ENCODE measurements at places on chromosomes 2 and 18.
A peak's percentile ranks its signal among the peaks of the same experiment; 100 is the strongest.

DNA sequence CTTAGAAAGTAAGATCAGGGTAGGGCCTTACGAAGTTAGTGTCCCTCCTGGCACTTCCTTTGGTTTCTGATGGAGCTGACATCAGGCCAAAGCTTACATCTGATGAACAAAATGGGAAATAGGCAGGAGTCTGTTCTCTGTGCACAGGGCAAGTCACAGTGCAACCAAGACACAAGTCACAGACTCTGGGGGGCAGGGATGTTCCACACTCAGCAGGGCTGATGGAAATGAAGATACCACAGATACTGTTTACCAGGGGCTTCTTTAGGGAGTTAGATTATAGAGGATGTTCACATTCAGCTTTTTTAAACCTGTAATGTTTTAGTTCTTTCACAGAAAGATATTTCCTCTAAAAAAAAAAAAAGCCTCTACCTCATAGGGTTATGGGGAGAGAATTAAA lies 106.2 kb upstream of the EPC2 start:
- DNase-seq = no peak

DNA sequence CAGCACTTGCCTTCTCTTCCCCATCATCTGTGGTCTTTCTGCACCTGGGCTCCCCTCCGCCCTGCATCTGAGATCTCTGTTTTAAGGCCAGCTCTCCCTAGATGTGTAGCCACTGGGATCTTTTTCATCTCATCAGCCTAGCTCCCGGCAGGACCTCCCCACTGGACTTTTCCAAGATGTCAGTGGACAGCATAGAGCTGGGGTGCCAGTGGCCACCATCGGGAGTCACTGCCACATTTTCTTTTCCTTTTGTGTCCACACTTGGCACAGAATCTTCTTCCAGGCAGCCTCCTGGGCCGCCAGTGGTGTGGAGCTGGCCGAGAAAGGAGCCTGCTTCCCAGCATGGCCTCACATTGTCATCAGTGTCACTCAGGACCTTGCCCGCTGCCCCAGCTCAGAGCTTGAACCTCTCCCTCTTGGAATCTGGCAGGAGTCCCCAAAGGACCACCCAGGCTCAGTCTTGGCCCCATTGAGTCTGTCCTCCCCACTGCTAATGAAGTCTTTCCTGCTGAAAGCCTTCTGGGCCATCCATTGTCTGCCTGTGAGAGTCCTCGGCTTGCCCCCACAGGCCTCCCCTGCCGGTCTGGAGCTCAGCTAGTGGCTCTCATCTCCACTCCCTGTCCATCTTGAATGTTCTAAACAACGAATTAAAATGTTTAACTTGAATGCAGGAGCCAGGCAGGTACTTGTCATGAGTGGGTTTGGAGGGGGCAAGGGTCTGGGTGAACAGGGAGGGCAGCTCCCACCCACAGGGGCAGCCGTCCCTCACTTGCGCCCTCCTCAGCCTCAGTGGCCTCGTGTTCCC lies 324.4 kb downstream of the GBX2 start:
- no peak for DNase-seq

DNA sequence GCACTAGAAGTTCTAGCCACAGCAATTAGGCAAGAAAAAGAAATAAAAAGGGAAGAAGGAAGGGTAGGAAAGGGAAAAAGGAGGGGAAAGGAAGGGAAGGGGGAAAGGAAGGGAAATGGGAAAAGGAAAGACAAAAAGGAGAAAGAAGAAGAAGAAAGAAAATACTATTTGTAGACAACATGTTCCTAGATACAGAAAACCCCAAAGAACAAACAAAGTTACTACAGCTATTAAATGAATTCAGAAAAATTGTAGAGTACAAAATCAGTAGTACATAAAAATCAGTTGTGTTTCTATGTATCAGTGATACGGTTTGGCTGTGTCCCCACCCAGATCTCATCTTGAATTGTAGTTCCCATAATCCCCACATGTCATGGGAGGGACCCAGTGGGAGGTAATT lies 52.3 kb downstream of the RPE start:
- DNase-seq = no peak

DNA sequence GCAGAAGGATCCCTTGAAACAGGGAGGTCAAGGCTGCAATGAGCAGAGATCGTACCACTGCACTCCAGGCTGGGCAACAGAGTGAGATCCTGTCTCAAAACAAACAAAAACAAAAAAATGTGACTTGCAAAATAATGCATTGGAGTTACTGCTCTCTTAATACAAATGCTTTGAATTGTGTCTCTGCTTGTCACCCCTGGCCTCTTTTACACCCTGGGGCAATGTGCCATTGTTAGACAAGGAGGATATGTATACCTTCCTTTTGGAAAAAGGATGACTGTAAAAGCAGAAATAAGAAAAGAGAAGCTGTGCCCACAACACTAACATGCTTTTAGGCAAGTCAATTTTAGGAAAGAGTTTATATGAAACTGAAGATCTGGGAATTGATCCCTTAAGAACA lies 20.8 kb upstream of the C2orf74 start:
- no peak for DNase-seq

- no peak for DNase-seq
Measured at GRCh38 chr2:145199827-145200706, 680.1 kb upstream of the ZEB2 start.

GRCh38 chr2:127619877-127620705 lies 25.9 kb upstream of the GPR17 start:
- DNase-seq = no peak

DNA sequence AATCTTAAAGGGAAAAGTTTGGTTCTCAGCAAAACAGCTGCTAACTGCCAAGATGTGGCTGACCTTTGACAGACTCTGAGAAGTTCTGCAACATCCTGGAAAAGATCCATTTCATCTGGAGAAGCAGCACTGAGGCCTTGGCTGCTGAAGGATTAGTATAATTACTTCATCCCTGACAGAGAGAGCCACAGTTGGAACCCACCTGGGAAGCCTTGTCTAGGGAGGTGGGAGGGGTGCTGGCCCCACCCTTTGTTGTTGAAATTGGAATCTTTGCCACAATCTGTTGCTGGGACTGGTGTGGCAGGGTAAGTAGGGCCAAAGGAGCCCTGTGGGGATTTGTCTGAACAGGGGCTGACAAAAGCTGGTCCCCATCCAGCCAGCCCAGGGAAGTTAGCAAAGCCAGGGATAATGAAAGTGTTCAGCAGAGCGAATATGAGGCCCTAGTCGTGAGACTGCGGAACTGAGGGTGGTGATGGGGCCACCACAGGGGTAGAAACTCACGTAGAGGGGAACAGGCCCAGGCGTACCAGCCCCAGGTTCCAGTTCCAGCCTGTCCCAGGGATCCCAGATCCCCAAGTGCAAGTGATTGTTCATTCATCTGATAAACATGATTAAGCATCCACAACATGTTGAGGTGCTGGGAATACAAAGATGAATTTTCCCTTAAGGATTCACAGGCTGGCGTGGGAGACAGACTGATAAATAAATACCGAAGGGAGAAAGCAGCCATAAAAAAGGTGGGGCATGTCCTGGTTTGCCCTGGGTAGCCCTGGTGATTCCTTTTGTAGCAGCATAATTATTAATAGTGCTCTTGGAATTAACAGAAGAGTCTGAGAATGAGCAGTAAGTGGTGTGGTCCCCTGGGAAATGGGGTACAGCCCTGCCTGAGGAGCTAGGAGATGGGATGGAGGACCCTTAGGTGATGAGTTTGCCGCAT lies 60.0 kb downstream of the MYO1B start:
- no peak for DNase-seq

- DNase-seq = no peak
Measured at GRCh38 chr2:210072922-210073509, 70.6 kb downstream of the RPE start.

GRCh38 chr2:95052804-95053479 lies 27.4 kb downstream of the MAL start:
- DNase-seq = no peak

DNA sequence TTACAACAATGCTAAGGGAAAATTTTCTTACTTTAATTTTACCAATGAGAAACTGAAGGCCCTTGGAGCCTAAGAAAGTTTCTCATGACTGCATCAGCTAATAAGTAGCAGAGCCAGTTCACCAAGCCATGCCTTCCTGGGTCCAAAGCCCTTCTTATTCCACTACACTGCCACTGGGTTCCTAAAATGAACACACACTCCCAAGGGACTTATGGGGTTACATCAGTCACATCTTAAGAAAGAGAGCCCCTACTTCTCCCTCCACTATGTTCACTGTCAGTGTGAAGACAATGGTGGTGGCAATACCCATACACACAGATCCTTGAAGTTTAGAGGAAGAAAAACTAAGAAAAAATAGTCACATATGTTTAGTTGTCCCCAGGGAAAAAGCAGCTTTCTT lies 20.6 kb downstream of the MBD2 start:
- no peak for DNase-seq

DNA sequence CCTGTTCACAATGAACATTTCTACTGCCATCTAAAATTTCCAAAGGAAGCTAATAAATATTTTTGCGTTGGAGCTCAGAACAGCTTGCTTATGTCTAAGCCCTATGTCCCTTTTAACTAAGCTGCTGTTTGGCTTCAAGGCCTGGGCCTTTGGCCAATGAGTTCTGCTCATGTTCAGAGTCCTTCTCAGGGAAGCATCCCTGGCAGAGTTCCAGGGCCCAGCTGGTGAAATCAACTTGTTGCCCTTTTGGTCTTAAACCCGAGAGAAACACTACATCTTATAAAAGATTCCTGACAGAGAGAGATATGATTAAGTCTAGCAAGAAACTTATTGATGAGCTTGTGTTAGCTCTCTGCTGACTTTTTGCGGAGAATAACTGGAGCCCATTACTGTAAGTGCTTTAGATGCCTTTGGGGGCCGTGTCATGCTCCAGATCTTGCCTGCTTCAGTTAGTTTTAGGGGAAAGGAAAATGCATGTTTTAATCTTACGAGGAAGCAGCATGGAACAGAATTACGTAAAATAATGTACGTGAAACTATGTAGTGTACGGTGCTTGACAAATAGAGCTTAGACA lies 102.5 kb upstream of the NOSTRIN start:
- no peak for DNase-seq

DNA sequence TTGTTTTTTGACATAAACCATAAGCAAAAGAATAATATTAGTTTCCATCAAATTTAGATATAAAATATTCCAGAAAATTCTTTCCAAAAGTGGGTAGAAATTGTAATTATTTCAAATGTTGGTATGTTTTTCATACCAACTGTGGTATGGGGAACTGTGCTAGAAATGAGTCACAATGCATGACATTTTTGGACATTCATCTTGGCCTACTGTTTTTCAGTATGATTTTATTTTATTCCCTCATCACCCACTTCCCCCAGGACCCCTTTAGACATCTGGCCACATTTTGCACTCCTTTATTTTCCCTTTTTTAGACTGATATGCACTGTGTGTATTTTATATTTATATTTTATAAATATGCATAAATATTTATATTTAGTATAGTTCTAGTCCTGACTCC lies 97.1 kb downstream of the DPP4 start:
- no peak for DNase-seq

GRCh38 chr2:157061799-157062198 lies 195.7 kb upstream of the GALNT5 start:
- DNase-seq = no peak

GRCh38 chr2:165536851-165537499 lies 67.5 kb downstream of the CSRNP3 start:
- no peak for DNase-seq

DNA sequence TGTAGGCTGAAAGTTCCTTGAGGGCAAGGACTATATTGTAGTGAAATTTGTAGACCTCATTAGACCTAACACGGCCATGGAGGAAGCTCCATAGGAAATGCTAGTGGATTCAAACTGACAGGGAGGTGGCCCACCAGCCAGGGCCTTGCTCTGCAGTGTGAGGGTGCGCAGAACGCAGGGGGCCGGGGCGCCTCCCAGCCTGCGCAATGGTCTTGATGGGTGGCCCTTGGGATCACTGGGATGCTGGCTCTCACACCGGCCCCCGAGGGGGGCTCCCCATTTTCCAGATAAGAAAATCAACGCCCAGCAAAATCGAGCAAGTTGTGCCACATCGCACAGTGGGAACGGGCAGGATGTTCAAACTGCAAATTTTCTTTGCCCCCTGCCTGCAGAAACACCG lies 655.4 kb downstream of the GALR1 start:
- DNase-seq = no peak

DNA sequence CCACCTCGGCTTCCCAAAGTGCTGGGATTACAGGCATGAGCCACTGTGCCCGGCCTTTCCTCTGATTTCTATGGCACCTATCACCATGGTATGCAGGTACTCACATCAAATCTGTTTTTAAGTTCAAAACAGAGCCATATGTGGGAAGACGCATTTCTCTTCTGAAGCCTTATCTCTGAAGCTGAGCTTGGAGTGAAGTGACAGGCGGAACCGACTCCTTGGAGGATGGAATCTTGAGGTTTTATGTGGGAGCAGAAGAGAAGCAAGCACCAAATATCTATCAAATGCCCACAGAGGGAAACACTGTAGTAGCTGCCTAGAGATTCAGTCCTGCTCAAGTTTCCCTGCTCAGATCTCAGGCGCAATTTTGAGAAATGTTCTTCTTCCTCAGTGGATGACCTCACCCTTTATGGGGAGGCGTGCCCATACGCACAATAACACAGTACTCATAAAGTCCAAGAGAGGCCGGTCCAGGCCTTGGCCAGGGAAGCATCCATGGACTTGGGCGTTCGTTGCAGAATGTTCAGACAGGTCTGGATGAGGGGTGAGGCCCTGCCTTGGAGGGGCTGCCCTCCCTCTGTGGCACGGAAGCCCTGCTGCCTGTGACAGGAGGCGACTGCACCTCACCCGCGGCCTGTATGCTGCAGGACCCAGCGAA lies 67.9 kb downstream of the HNRNPLL start:
- DNase-seq = no peak

GRCh38 chr2:210956101-210956500 lies 399.7 kb downstream of the CPS1 start:
- no peak for DNase-seq

GRCh38 chr2:127084611-127085316 lies 22.2 kb downstream of the BIN1 start:
- no peak for DNase-seq

DNA sequence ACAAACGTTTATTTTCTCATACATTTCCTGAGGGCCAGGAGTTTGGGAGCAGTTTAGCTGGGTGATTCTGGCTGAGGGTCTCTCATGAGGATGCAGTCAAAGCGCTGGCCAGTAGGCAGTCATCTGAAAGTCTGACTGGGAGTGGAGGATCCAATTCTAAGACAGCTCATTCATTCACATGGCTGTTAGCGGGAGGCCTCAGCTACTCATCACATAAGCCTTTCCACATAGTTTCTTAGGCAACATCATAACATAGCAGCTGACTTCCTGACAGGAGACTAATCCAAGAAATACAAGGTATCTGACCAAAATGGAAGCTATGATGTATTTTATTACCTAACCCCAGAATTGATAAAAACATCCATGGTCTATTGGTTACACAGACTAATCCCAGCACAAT lies 2.9 kb upstream of the MRPL44 start:
- no peak for DNase-seq

GRCh38 chr2:118672571-118673158 lies 174.8 kb downstream of the EN1 start:
- DNase-seq = no peak

- DNase-seq = no peak
Measured at GRCh38 chr2:84458551-84459017, 496 bp downstream of the SUCLG1 start.

GRCh38 chr2:120939595-120940318 lies 204.1 kb downstream of the GLI2 start:
- DNase-seq = no peak

- no peak for DNase-seq
Measured at GRCh38 chr18:67742525-67742924, 226.0 kb upstream of the DSEL start.

- peak; percentile 29 for DNase-seq
Measured at GRCh38 chr18:25164848-25165811, 186.8 kb downstream of the ZNF521 start.

Data from GM19239 (cell line).